ENCODE measurements at places on chromosomes 2 and 18.

DNA sequence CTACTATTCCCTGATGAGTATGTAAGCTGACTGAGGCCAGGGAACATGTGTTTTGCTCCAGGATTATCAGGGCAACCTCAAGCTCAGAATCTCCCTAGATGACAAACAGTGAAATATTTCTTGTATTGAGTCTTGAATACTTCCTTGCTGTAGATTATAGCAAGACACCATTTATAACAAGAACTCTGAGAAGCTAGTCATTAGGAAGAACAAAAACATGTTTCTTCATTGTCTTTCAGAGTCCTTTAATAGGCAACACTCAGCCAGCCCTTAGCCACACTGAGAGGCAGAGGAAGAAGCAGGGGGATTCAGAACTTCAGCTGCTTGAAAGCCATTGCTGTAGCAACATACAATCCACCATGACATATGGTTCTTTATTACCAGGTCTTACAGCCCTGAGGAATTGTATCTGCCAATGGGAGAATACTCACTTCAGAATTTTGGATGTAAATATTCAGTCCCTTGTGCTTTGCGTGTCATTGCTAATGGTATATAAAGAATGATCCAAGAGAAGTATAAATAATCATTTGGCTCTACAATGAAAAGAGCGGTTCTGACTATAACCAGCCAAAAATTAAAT, 117.5 kb upstream of the NCKAP5 start:
- DNase-seq: no peak

DNA sequence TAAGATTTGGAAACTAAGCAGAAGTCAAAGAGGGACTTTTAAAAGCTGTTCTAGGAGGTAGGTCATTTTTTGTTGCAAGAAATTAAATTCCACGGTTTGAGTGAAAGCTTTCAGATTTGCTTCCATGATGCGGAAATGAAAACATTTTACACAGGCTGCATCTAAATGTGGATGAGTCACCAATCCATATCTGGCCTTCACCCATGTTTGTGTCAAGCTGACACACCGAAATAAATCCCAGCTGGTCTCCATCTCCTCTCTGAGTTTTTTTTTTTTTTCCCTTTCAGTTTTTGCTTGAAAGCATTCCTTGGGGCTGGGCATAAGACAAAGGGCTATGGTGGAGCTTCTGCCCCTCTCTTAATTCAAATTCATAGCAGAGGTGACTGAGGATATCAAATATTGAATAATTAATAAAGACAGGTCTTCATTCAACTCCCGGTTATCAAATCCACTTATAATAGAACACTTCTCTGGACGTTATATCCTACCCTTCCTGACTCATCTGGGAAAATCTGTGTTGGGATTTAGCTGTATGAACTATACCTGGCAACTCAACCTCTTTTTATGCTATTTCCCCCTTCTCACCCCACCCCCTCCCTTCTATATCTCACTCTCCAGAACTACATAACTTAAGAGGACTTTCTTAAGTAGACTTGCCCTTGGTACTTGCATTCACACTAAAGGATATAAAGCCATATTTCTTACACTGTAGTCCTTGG, 558.3 kb upstream of the GCFC2 start:
- DNase-seq: no peak

GRCh38 chr18:76401498-76401897, 93.5 kb downstream of the ZNF516 start:
- DNase-seq: no peak

DNA sequence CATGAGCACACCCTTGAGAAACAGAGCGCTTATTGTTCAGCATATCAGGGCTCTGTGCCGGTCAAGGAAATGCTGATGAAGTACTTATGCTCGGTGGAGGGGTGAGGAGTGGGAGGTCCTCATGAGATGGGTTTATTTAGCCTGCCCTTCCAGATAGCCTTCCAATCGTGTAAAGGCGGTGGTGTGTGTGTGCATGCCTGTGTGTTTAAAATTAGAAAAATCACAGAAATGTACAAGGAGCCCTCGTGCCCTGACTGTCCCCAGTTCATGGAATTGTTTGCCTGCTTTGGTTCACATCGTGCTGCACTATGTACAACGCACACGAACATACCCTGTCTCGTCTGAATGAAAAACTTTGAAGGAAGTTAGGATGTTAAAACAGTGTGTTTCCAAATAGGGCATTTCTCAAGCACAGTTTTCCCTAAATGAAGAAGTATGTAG, 158.6 kb downstream of the AQP4 start:
- no peak for DNase-seq
